H9 (cell line): ENCODE measurements at places on chromosomes 3 and 15. TPM values are rescaled to one million over a fixed set of nuclear protein-coding genes. Genes with fewer than 3 reads are reported as not detected.
A peak's percentile ranks its signal among the peaks of the same experiment; 100 is the strongest.

Gene CCDC14
- 58.1 and 62.5 TPM in 2 replicates for total RNA-seq

Gene COLQ
- 0.61 and 1.1 TPM in 2 replicates for total RNA-seq

Gene STRA6
- total RNA-seq, result 11.2 and 12.8 TPM in 2 replicates

Gene ROPN1
- total RNA-seq, result not detected in 2 replicates

Gene TOMM70
- total RNA-seq, result 53.0 and 53.6 TPM in 2 replicates

Gene FBXO40
- total RNA-seq, result 0.04 and 0.15 TPM in 2 replicates

Gene GPR156
- total RNA-seq, result 1.4 and 1.8 TPM in 2 replicates

Gene CCR1
- not detected in 2 replicates for total RNA-seq

Gene TF
- 0.09 and 0.18 TPM in 2 replicates for total RNA-seq

Gene FBXW12
- total RNA-seq, result 0.59 and 0.74 TPM in 2 replicates

- peak; percentile 28 for DNase-seq
These were observed 190.1 kb downstream of the GOLGA6L6 start for GRCh38 chr15:20351448-20351971.

- DNase-seq, result no peak
These were observed 36.7 kb downstream of the IGF1R start for GRCh38 chr15:98684995-98685525.

DNA sequence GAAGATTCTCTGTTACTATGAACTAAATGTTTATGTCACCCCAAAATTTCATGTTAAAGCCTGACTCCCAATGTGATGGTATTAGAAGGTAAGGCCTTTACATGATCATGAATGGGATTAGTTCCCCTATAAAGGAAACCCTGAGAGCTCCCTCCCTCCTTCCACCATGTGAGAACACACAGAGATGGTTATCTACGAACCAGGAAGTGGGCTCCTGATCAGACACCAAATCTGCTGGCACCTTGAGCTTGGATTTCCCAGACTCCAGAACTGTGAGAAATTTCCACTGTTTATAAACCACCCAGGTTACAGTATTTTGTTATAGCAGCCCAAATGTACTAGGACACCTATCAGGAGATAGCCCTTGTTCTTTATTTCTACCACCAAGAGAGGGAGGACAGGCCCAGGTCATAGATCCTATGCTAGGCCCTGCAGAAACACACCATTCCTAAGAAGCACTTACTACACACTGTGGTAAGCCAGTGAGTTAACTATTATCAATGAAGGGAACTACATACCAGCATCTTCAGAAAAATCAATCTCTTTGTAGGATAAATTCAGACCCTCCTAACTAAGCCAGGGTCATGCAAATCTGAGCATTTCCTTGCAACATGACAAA lies 59.0 kb downstream of the PRKAR2A start:
- DNase-seq, result no peak

GRCh38 chr3:48413611-48414010 lies 16.3 kb downstream of the PLXNB1 start:
- DNase-seq, result no peak

- DNase-seq, result no peak
These were observed 73.7 kb downstream of the CCNL1 start for GRCh38 chr3:157086060-157086750.

GRCh38 chr3:94862703-94863102 lies 799.8 kb downstream of the NSUN3 start:
- DNase-seq, result no peak

GRCh38 chr3:147298511-147298982 lies 107.8 kb downstream of the ZIC4 start:
- no peak for DNase-seq

DNA sequence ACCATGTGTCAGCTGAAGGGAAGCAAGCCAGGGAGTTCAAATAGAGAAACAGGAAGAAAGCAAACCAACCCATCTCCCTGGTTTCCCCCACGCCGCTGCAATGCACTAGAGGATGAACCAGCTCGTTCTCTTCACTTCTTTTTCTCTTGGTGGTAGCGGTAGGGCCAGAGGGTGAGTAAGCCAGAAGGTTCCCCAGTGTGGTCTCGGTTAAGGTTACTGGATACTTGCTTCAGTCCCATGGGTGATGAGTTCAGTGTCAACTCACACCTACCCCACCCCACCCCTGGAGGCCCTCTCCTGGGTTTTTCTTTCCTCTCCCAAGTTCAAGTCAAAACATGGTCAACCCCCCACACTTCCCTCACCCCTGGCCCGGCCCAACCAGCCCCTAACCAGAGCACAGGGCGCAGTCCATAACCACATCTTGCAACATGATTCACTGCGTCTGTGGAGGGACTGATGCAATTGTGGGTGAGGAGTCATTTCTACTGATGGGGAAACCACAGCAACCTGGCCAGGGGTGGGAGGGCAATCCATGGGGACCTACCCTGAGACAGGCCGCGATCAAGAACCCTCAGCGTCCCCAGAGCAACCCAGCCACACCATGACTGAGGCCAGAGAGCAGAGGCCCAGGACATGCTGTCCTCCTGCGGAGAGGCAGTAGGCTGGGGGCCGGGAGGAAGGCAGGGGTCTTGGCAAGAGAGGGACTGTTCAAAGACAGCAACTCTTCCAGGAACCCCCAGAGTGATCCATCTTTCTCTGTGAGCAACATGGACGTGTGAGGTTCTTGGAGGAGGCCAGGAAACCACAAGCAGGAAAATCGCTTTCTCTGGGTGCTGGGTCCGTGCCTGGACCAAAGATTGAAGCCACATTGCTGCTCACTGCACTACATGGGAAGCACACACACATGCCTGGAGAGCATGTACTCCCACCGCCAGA lies 276.6 kb downstream of the UACA start:
- no peak for DNase-seq

DNA sequence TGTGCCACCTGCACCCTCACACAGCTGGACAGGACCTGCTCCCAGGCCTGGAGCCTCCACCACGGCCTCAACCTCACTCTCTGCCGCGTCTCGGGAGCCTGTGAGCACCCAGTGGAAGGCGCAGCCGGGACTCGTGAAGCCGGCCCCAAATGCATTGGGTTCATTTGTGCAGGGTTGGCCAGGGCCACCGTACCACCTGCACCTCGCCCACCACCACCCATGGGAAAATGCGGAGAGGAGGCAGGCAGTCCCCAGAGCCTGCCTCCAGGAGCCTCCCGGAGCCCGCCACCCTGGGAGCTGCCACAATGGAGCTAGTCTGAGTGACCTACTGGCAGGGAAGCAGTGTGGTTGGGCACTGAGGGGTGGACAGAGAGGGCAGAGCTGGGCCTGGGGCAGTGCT lies 62.5 kb upstream of the HRH1 start:
- DNase-seq, result no peak

- DNase-seq, result no peak
These were observed 225.6 kb upstream of the UBE2E1 start for GRCh38 chr3:23580096-23580713.

- no peak for DNase-seq
These were observed 106.9 kb upstream of the RNU6-1 start for GRCh38 chr15:67946701-67947100.

GRCh38 chr15:87215100-87215499 lies 1041.4 kb downstream of the NTRK3 start:
- no peak for DNase-seq

- DNase-seq, result no peak
These were observed 945 bp downstream of the MST1R start for GRCh38 chr3:49902511-49903345.

GRCh38 chr3:157027861-157028745 lies 131.8 kb downstream of the CCNL1 start:
- no peak for DNase-seq

GRCh38 chr3:42129014-42129953 lies 38.1 kb downstream of the TRAK1 start:
- no peak for DNase-seq

- DNase-seq, result no peak
These were observed 33.8 kb downstream of the PIK3R4 start for GRCh38 chr3:130712718-130713423.

GRCh38 chr3:129035360-129036221 lies 25.0 kb upstream of the GP9 start:
- no peak for DNase-seq

DNA sequence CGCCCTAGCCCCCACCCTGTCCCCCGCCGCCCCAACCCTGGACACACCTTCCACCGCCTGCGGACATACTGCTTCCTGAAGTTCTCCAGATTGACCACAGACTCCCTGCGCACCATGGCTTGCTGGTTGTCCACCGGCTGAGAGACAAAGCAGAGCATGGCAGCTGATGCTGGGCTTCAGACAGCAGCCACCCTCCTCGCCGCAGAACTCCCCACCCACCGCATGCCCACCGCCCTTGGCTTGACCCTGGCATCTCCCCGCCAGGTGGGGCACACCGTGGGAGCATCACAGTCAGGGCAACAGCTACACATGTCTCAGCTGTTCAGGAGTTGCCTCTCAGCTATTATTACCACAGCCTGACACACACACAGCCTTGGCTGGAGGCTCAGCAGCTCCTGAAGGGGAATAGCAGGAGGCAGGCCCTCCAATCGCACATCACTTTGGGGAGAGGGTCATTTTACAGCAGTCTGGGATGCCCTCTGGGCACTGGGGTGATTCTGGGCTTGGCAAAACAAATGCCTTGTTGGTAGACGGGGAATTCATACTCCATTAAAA lies 78.4 kb upstream of the HERC1 start:
- no peak for DNase-seq

- no peak for DNase-seq
These were observed 103.1 kb upstream of the DAZL start for GRCh38 chr3:16708285-16708684.

DNA sequence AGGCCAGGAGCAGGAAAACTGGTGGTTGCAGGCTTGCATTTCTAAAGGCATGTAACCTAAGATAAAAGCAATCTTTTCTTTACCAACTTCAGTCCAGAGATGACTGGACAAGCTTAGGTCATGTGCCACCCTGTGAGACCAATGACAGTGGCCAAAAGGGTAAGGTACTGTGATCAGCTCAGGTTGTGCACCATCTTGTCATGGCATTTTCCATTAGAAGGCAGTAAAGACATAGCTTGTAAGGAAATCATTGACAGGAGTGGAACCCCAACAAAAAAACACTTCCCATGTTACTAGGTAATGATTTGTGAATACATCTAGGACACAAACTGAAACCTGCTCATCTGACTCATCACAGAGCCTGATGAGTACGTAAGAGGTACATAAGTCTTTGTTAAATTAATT lies 35.2 kb downstream of the SSR3 start:
- no peak for DNase-seq

DNA sequence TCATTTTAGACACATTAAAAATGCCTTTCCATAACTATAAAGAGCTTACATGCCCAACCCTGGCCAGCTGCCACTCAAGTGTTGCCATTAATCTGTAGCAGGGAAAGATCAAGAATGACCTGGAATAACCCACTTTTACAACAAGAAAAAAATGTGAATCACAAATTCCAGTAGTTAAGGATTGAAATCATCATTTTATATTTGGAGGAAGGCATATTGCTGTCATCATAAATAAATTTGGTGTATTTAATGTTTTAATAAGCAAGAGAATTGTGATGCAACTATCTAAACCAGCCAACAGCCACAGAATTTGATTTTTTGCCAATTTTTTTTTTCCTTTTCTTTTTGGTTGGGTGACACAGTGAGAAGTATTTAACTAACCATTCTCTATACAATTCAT lies 240.0 kb upstream of the SEMA6D start:
- no peak for DNase-seq

DNA sequence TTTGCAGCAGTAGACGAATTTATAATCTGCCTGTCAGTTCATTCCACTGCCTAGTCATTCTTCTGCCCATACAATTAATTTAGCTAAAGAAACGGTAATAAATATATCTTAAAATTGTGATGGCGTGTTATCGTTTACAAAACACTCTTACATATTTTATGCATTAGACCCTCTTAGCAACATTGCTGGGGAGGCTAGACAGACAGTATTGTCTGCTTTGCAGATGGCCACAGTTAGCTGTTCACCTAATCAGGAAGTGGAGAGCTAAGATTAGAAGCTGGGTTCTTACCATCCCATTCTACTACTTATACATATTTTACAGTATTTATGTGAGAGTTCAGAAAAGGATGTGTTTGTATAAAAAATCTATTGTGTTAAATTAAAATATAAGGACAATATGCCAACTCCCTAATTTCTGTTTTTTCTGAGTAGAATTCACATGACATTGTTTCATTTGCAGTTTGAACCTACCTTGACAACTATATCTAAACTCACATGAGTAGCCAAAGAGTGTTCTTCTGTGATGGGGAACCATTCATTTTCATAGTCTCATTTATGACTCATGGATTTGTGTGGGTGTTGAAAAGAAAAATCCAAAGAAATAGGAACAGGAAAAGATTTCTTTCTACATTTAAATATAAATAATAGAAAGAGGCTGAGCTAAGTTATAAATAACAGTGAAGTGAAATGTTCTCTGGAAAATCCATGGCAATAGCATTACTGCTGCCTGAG lies 41.7 kb upstream of the C3orf80 start:
- no peak for DNase-seq

- no peak for DNase-seq
These were observed 4.6 kb downstream of the ANXA2 start for GRCh38 chr15:60392986-60393790.

GRCh38 chr15:68244235-68244634 lies 14.7 kb upstream of the CLN6 start:
- no peak for DNase-seq

GRCh38 chr3:59385547-59385946 lies 335.7 kb upstream of the CFAP20DC start:
- DNase-seq, result no peak

DNA sequence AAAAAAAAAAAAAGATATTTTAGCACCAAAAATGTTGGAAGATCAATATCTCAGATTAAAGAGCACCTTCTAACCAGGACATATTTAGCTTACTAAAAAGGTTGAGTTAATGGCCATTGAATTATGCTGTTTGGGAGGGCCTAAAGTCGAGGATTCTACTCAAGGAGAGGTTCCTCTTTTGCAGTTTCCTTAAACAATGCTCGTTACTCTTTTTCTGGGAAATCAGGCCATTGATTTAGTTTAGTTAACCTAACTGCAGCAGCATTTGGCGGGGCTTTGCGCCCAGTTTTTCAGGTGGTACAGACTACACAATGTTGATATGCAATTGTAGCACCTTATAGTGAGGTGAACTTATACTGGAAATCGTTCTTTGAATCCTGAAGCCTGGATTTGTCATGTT lies 6.8 kb downstream of the ABHD2 start:
- no peak for DNase-seq
